DMS 273 treated with DMSO at 0.1 percent for 48 hours (cell line): ENCODE measurements at places on chromosomes 4 and X.

GRCh38 chr4:118005883-118006282 is 28.4 kb upstream of the NDST3 start:
- no peak for DNase-seq

- DNase-seq = no peak
Measured at GRCh38 chr4:159142681-159143384, 40.0 kb downstream of the RAPGEF2 start.

DNA sequence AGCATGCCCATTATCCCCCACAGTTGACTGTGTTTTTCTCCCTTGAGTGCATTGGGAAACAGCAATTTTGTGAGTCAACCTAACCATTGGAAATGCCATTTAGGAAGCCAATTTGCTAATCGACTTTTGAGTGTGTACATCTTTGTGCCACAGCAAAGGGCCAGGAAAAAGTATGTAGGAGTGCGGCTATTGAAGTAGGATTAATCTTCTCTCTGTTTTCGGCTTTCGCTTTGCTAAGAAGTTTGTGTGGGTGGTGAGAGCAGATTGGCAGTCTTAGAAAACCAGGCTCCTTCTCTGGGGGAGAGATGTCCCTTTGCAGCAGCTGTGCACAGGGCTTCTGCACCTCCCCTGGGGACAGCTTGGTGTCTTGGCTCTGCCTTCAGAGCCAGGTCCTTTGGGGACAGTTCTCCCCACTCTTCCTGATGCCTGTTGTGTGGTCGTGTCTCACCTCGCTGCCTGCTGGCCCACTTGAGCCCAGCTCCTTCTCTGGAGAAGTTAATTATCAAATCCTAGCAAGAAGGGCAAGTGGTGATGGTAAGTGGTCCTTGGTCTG is 74.5 kb downstream of the GEMIN8 start:
- no peak for DNase-seq

- DNase-seq = no peak
Measured at GRCh38 chrX:112058255-112058654, 24.3 kb downstream of the TRPC5 start.

DNA sequence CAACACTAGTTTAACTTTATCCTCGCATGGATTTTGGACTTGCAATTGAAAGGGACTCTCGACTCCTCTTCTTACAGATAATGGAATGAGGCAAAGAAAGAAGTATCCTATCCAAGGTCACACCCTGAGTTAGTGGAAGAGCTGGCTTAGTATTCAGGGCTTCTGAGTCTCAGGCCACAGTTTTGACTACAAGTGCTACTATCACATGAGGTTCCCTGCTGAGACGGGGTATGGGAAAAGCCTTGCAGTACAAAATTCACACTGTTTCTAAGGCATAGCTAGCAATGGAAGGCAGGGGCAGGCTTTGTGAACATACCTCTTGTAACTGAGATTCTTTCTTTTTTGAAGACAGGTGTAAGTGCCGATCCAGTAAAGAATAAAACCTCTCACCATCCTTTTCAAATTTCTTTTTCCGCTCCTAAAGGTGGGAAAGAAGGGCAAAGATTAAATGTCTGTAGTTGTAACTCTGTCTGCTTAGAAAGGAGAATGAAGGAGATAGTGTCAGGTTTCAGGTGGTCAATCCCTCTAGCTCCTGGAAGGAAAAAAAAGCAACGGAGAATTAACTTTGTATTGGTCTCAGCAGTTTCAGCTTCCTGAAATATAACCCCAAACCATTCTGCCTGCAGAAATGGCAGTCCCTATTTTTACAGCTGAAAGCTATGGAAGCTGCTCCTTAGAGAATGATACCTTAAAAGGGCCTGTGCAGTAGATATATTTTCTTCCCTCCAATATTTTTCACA is 199.0 kb downstream of the OPHN1 start:
- no peak for DNase-seq

DNA sequence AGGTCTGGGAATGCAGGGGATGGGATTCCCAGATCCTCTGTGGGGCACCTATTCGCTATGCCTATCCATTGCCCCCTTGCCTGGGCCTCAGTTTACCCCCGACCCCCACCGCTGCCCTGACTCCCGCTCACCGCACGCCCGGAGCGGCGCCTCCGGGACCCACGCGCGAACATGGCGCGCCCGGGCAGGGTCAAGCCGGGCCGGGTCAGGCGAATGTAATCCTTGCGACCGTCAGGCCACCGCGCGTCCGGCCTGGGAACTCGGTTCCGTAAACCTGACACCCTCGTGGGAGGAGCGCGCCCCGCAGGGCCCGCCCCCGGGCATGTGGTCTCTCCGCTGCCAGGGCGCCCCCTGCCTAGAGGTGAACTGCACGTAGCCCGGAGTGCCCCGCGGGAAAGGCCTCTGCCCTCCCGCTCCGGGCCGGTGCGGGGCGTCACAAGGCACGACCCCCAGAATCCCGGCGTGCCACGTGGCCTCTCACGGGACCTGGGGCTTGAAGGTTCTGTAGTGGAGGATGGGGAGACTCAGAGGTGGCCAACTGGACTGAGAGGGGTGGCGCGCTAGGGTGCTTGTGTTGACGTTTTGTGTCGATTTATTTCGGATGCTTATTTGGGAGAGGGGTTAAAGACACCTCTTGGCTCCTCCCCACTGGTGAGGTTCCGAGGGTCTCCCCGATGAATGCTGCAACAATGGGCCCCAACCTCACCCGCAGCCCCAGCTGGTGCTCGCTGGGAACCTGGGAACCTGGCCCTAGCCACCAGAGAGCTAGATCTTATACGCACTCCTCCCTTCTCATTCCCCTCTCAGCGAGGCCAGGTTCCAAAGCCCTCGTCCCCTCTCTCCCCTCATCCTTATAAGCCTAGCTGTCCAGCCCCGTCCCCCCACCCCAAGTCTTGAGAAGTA is at the start of gene PRICKLE3:
Gene PRICKLE3 (minus strand): TSS at position 249 of the 903 bp plus-strand sequence. CDS start 76 bp downstream, at position 173.
- peak; percentile 32 for DNase-seq

DNA sequence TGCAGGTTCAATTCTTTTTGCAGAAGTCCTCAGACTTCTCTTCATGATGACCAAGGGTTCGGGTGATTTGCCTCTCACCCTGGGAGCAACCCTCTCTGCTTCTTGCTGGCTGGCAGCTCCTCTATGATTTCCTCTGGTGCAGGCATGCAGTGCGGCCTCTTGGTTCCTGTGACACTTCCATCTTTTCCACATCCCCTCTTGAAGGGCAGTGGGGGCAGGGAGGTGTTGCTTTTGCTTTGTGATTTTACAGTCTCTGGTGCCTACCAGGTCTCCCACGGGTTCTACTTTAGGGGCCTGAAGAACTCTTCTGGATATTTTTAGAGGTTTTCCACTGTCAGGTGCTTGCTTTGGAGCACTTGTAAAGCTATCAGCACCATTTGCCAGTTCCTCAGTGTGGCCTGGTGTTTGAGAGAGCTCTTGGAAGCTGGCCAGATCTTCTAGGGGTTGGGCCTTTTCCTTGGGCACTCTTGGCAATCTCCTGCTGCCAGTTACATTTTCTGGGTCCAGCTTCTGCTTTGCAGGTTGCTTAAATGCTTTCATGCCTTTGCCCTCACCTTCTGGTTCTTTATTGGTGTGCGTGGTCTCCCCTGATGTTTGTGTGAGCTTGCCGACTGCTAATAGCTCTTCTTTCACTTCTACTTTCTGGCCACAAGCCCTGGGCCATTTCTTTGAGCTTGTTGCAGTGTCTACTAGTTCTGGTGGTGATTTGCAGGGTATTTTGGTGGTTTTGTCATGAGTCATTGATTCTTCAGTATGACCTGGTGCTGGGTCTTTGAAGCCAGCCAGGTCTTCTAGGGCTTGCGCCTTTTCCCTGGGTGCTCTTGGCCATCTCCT is 11.5 kb upstream of the CHST7 start:
- DNase-seq = no peak

- no peak for DNase-seq
Measured at GRCh38 chr4:138790706-138791340, 224.8 kb upstream of the NOCT start.

DNA sequence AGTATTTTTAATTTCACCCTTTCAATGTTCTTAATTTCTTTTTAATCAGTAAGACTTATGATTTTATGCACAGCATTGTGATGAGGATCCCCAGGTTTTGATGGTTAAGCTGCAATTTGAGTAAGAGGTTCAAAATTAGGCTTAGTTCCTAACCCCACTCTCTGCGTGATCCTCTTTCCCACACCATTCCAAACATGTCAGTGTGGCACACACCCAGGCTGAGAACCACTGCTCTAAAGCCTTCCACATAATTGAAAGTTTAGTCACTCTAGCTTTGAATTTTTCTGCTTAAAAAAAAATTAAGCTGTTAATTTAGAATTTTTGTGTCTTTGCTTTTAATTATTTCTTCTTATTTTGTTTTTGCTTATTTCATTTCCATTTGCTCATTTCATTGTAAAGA is 68.8 kb upstream of the SLC7A11 start:
- DNase-seq = no peak

DNA sequence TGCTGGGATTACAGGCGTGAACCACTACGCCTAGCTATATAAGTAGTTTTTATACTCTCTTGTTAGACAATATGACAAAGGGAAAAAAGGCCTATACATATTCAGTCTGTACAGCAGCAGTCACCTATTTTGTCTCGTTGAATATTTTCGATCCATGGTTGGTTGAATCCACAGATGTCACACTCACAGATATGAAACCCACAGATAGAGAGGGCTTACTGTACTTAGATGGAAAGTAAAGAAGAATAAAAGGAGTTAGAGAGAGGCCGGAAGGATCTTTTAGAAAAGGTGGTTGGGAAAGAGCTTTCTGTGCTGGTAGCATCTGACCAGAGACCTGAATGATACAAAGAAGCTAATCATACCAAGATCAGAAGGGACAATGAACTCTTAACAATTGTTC is 38.3 kb upstream of the SPINK2 start:
- no peak for DNase-seq

DNA sequence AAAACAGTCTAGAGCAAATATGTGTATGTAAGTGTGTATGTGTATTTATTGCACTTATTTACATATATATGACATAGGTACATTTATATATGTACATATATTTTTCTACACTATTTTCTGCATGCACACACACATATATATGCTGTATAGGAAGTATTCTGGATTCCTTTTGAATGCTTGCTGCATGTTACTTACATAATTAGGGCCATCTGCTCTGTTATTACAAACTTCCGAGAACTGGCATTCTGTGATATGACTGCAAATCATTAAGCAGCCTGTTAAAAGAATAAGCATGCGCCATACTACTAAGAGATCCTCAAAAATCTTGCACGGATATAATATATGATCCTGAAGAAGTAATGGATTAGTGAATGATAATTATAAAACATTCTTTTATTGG is 1157.6 kb upstream of the TENM3 start:
- no peak for DNase-seq

GRCh38 chr4:189081826-189082225 is 858.8 kb upstream of the FRG1 start:
- no peak for DNase-seq

DNA sequence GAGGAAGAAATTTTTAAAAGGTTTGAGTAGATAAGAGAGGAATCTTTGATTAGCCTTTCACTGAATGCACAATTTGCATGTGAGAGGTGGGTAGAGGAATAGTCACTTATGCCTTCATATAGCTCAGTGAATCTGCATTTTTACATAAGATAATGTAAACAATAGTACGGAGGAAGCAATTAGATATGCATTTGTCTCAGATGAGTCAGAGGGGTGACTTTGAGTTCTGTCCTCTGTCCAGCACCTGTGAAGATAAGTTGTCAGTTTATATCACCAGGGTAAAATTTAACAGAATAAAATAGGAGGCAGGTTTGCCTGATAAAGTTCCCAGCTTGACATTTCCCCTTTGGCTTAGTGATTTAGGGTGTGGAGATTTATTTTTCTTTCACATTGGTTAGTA is 841.9 kb downstream of the PCDH18 start:
- no peak for DNase-seq

- DNase-seq = no peak
Measured at GRCh38 chr4:105952591-105952990, 57.3 kb downstream of the NPNT start.

GRCh38 chrX:625137-625691 is 5.4 kb upstream of the SHOX start:
- DNase-seq = no peak
